ENCODE measurements at places on chromosomes 1 and 21.

- no peak for DNase-seq
Measured at GRCh38 chr1:206854401-206855129, 10.9 kb upstream of the IL20 start.

DNA sequence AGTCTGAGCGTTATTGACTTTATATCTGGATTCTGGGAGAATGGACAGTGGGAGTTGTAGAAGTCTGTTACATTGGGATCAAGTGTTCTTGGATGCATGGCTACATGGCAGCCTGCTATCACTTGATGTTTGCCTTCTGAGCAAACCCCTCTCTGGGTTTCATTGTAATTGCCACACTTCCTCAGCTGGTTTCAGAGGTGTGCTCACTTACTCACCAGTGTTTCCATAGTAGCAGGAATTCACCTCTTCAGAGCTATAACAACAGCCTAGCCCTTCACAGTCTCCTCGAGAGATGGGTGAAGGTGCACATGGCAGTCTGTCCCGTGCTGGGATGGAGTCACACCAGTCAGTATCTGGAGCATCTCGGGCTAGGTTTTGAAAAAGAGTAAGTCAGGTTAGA lies 2.6 kb downstream of the ZP4 start:
- no peak for DNase-seq

- DNase-seq, result no peak
Measured at GRCh38 chr1:33972676-33973395, 109.0 kb downstream of the HMGB4 start.

- DNase-seq, result no peak
Measured at GRCh38 chr1:208782186-208782585, 538.0 kb upstream of the PLXNA2 start.

DNA sequence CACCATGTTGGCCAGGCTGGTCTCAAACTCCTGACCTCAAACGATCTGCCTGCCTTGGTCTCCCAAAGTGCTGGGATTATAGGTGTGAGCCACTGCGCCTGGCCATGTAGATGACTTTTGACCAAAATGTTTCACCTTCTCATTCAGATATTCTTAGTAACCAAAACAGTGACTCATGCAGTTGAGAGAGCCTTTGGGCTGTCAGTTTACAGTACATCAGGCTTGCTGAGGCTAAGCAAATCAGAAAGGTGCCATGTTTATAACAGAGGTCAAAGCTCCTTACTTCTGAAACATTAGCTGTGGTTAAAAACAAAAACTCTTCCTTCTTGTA lies 21.0 kb downstream of the CNIH4 start:
- peak; percentile 10 for DNase-seq

DNA sequence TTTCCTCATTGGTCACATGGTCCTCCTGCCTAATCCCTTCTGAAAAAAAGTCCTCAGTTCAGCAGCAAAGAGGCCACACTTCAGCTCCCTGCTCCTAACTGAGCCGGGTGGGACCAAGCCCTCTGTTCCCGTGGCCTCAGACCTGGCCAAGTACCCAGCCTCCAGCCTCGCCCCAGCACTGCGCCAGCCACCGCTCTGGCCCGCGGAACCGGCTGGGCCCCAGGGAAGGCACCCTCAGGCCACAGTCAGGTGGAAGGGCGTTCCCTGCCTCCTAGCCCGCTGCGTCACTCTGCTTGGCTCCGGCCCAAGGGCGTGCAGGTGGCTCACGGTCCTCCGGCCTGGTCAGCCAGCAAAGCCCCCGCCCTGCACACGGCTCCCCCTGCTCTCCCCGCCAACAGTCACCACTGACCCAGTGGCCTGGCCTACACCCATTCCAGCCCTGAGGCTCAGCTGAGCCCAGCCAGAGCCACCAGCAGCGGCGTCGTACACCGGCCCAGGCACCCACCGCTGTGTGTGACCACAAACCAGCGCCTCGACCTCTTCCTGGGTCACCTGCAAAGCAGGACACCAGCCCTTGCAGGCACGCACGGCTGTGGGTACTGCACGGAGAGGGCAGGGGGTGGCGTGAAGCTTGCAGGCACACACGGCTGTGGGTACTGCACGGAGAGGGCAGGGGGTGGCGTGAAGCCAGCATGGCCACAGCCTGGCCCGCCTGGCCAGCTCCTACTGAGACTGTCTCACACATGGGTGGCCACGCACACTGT lies 19.4 kb downstream of the NADK start:
- DNase-seq, result no peak

- DNase-seq, result no peak
Measured at GRCh38 chr21:25215698-25216384, 391.4 kb downstream of the MRPL39 start.

DNA sequence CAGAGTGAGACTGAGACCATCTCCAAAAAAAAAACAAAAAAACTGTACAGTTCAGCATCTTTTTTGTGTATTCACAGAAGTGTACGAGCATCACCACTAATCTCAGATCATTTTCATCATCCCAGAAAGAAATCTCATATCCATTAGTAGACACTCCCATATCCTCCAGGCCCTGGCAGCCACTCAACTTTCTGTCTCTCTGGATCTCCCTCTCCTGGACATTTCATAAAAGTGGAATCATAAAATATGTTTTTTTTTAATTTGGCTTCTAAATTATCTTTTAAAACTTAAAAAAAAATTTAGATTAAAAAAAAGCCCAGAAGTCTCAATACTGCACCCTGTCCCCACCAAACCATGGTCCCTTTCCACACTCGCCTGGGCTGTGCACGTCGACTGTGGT lies 22.1 kb downstream of the RIPPLY3 start:
- no peak for DNase-seq

DNA sequence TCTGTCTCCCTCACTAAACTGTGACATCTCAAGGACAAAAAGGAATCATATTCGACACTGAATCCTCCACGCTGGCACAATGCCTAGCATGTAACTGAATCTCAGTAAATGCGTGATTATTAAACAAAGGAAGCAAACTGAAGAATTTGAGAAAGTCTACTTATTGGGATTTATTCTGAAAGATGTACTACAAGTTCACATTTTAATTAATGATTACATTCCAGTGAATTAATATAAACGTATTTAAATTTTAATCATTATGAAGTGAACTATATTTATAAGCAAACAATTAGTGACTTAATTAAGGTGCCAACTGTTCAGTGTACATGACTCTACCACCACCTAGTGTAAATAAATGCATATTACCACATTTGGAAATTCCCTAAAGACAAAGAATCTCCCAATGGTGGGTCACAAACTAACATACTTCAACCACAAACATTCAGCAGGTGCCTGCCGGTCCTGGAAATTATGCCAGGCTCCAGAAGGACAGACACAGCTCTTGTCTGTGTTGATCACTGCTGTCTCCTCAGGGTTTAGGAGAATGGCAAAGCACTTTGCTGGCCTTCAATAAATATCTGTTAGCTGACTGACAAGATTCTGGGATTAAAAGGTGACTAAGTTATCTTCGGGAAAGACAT lies 56.3 kb downstream of the SMYD3 start:
- DNase-seq, result no peak

- DNase-seq, result no peak
Measured at GRCh38 chr1:101338714-101339430, 102.1 kb downstream of the S1PR1 start.

- no peak for DNase-seq
Measured at GRCh38 chr1:165717918-165718515, 19.7 kb upstream of the ALDH9A1 start.

GRCh38 chr1:25026730-25027450 lies 96.8 kb upstream of the RUNX3 start:
- DNase-seq, result no peak

GRCh38 chr1:208085655-208086515 lies 158.3 kb downstream of the PLXNA2 start:
- no peak for DNase-seq

DNA sequence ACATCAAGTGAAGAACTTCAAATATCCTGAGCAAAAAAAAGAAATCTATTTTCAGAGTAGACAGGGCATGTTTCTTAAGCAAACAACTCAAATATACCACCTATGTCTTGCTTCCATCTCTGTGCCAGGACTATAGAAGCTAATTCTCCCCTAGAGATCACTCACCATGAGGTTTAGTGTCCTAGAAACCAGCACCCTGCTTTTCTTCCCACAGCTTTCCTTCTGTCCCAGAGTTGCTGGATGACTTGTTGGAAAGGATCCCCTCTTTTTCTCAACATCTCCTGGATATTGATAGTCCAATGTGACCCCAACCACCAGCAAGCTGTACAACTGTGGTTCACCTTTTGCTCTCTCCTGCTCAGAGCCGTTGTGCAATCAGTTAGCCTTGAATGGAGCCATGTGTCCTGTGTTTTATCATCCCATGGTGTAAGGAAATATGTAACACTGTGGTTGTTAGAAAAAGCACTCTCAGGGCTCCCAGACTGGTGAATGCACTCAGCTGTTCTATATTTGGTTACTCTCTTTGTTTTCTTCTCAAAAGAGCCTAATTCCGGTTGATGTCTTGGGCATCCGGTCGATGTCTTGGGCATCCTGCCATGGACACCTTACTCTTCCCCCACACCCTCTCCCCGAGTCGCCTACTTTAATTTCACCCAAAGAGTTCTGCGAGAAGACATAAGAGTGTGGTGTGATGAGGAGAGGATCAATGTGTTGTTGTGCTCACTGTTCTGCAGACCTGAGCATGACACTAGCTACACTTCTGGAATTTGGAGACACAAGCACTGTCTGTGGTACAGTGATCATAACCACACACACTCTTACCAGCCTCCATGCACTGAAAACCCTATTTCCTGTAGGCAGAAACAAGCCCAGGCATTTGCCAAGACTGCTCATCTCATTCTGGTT lies 1.7 kb downstream of the TNFSF4 start:
- peak; percentile 41 for DNase-seq

GRCh38 chr1:151860504-151861187 lies 7.1 kb upstream of the THEM5 start:
- no peak for DNase-seq

DNA sequence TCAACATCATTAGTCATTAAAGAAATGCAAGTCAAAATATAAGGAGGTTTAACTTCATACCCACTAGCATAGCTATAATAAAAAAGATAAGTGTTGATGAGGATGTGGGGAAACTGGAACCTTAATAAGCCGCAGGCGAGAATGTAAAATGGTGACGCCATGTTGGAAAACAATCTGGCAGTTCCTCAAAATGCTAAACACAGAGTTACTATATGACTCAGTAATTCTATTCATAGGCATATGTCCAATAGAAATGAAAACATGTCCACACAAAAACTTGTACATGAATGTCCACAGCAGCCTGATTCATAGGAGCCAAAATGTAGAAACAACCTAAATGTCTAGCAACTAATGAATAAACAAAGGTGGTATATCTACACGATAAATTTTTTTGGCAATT lies 23.2 kb downstream of the DDX59 start:
- DNase-seq, result no peak

GRCh38 chr1:208256091-208256490 lies 11.9 kb upstream of the PLXNA2 start:
- no peak for DNase-seq

- DNase-seq, result no peak
Measured at GRCh38 chr1:97091679-97092078, 370.1 kb downstream of the PTBP2 start.

- DNase-seq, result no peak
Measured at GRCh38 chr1:232553050-232553754, 76.7 kb downstream of the SIPA1L2 start.

- DNase-seq, result no peak
Measured at GRCh38 chr1:38477811-38478210, 381.8 kb downstream of the RRAGC start.

GRCh38 chr1:117579221-117579906 lies 26.5 kb upstream of the TENT5C start:
- no peak for DNase-seq

GRCh38 chr21:34545079-34545884 lies 33.3 kb upstream of the KCNE1 start:
- peak; percentile 75 for DNase-seq

DNA sequence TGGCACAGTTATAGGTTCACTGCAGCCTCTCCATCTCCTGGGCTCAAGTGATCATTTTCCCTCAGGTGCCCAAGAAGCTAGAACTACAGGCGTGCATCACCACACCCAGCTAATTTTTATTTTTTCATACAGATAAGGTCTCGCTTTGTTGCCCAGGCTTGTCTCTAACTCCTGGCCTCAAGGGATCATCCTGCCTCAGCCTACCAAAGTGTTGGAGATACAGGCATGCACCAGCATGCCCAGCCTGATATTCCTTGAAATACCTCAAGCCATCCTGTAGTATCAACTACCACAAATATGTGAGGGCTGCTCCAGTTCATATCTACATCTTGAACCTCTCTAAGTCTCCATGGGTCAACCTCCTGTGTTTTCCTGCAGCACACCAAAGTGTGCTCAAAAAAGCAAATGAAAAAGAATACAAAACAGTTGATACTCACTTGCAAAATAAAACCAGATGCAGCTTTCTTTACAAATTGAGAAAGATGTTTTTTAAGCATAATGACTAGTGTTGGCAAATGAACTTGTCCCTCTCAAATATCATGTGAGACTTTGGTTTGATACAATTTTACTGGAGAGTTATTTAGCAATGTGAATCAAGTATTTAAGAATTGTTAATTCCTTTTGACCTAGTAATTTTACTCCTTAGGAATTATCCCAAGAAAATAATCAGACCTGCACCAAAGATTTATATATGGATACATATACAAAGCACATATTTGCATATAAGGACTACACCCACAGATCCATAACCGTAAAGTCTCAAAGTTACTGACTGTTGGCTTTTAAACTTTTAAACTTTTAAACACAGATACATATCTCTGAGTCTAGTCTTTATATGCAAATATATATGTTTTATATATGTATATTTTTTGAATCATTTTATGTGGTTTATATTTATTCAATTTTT lies 197.7 kb downstream of the NRIP1 start:
- DNase-seq, result no peak

DNA sequence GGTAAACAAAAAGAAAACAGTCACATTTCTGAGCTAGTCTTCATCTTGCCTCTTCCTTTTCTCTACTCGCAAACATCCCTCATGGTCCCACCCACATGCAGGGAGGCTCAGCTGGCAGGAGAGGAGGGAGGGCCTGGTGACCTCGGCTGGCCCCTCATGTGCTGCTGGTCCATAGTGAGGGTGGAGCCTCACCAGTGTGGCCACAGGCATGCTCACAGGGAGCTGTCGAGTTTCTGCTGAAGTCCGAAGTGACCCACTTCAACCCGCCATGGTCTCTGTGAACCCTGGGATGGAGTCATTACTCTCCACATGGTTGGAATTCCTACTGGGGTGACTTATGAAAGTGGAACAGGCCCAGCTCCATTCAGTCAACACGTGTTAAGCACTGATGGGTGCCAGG lies 253.4 kb downstream of the RHOU start:
- DNase-seq, result peak; percentile 45

GRCh38 chr21:32597205-32597604 lies 11.9 kb upstream of the TCP10L start:
- peak; percentile 80 for DNase-seq

DNA sequence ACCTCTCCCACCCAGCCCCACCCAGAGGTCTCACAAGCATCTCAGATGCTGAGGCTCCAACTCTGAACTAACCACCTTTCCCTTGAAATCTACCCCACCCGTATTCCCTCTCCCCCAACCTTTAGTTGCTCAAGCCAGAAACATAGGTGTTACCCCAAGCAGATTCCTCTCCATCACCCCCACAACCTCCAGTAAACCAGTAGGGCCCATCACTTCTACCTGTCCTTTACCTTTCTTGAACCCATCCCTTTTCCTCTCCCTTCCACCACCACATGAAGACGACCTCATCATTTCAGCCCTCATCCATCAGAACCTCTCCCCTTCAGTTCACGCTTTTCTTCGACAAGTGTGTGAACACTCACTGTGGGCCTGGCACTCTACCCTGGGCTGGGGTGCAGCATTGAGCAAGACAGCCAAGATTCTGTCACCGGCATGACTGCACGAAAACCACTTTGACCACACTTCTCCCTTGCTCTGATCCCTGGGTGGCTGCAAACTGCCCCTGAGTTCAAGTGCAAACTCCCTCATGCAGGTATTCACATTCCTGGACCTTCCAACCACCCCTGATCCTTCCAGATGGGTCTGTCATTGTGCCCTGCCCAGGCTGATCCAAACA lies 65.5 kb upstream of the LAPTM5 start:
- peak; percentile 18 for DNase-seq

All from GM04503 (cell line).